ENCODE measurements at places on chromosomes 7 and 10.

- peak; percentile 86 for DNase-seq
Measured at GRCh38 chr7:38321515-38321944, 48.1 kb upstream of the TARP start.

DNA sequence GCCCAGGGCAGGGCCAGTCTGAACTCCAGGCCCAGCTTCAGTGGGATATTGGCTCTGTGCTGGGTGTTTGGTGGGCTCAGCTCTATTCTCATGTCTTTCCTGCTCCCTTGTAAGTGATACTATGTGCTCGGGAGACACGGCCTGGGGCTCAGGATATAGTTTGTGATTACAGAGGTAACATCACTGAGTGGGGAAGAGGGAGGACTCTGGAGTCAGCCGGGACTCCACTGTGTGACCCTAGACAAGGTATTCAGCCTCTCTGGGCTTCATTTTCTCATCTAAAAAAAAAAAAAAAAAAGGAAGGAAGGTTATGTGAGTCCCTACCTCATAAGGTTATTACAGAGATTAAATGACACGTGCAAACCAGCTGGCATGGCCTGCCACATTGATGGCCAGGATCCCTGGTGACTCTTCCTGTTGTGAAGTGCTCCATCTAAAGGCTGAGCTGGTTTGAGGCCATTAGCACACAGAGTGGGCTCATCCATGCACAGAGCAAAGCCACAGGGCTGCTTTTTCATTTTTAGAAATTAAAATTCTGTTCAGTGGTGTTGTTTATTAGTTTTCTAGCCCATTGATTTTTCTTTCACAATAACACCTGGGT is 15.7 kb downstream of the SLC13A4 start:
- no peak for DNase-seq

DNA sequence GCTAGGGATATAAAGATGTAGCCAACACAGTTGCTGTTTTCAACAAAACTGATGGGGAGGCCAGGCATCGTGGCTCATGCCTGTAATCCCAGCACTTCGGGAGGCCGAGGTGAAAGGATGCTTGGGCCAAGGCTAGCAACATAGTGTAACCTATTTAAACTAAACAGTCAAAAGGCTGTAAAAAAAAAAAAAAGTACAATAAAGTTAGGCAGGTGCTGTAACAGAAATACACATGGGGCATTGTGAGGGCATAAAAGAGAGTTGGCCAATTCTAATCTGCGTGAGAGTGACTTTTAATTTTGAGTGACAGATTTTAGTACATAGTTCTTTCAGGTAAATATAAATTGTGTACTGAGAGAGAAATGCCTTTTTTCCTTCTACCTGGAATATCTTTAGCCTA is 6.2 kb downstream of the XRCC2 start:
- no peak for DNase-seq

- no peak for DNase-seq
Measured at GRCh38 chr7:2048531-2048930, 184.2 kb downstream of the MAD1L1 start.

DNA sequence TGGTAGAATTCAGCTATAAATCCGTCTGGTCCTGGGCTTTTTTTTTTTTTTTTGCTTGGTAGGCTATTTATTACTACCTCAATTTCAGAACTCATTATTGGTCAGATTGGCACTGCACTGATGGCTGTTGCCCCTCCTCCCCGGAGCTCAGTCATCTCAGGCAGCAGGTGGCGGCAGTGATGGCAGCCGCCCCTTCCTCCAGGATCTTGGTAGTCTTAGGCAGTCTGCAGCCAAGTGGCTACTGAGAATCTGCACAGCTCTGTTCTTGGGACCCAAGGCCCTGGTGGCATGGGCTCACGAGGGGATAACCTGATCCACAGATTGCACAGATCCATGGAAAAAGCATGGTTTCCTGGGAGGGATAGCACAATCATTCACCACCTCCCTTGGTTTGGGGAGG is 77.9 kb downstream of the GPR85 start:
- no peak for DNase-seq

GRCh38 chr10:59970396-59971368 is 64.3 kb upstream of the CCDC6 start:
- DNase-seq, result no peak

- DNase-seq, result no peak
Measured at GRCh38 chr7:50293509-50294179, 10.9 kb upstream of the IKZF1 start.

DNA sequence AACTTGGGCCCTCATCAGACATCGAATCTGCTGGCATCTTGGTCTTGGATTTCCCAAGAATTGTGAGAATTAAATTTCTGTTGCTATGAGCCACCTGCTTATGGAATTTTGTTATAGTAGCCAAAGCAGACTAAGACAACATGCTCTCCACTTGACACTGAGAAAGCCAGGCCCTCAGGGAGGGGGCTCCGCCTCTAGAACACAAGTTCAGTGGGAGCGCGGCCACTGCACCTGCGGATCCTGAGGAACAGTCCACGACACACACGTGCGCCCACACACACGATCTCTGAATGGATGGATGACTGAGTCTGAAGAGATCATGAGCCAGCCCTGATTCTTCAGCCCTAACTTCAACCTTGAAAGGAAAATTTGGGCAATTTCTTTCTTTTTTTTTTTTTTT is 73.7 kb downstream of the CTBP2 start:
- DNase-seq, result no peak

GRCh38 chr7:29105191-29105590 is 41.1 kb downstream of the CPVL start:
- DNase-seq, result peak; percentile 23

DNA sequence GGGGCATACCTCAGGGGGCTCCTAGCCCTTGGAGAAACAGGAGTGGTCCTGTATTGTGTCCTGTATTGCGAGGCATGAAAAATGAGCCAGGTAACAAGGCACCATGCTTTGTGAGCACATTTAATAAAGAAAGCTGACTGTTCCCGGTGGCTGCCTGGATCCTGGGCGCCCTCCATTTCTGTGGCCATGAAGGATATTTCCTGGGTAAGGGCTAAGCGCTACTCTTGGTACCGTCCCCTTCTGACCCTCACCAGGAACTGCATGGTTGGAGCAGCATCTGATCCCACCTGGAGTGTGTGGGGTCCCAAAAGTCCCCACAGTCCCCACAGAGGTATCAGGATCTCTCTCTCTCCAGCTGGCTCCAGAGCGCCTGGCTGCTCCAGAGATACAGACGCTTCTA is 139.5 kb downstream of the MAPK8 start:
- DNase-seq, result no peak

DNA sequence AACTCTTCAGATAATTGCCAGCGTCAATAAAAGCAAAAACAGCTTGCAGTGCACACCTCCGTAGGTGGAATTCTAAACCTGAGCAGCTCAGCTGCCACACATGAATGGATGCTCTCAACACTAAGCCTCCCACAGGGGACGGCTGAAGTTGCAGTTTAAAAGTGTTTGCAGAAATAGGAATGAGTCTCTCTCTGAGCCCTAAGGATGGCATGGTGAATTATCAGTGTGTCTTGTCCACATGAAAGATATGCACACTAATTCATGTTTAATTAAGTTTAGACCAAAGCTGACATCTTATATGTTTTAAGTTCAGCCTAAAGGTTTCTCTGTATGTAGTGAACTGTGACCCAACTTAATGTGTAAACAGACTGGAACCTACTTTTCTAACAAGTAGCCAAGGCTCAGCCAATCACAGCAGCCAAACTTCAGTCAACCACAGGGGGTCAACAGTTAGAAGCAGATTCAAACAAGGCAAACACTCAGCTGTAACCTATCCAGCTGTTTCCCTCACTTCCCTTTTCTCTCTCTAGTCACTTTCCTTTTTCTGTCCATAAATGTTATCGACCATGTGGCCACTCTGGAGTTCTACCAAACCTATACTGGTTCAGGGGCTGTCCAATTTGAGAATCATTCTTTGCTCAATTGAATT is 38.1 kb downstream of the CTTNBP2 start:
- DNase-seq, result no peak

DNA sequence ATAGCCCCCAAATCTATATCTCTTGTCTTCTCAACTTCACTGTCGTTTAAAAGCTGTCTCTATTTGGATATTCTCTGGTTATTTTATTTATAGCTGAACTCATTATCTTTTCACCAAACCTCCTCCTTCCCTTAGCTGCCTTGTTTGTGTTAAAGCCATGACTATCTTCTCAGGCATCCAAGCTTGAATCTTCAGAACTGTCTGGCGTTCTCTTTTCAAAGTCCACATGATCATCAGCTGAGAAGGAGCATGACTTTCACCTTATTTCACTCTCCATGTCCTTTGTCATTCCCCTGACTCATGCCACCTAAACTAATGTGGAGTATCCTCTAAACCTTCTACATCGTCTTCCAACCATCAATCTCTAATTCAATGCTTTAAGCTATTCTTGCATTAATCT is 5.7 kb upstream of the GLCCI1 start:
- DNase-seq, result peak; percentile 66

DNA sequence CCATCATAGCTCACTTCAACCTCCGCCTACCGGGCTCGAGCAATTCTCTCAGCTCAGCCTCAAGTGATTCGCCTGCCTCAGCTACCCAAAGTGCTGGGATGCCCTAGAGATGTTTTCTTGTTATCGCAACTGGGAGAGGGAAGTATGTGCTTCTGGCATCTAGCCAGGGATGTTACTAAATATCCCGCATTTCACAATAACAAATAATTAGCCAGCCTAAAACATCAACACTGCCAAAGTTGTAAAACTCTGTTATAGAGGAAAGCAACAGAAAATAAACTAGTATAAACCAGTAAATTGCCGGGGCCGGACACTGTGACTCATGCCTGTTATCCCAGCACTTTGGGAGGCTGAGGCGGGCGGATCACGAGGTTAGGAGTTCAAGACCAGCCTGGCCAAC is 7.2 kb downstream of the INA start:
- no peak for DNase-seq

DNA sequence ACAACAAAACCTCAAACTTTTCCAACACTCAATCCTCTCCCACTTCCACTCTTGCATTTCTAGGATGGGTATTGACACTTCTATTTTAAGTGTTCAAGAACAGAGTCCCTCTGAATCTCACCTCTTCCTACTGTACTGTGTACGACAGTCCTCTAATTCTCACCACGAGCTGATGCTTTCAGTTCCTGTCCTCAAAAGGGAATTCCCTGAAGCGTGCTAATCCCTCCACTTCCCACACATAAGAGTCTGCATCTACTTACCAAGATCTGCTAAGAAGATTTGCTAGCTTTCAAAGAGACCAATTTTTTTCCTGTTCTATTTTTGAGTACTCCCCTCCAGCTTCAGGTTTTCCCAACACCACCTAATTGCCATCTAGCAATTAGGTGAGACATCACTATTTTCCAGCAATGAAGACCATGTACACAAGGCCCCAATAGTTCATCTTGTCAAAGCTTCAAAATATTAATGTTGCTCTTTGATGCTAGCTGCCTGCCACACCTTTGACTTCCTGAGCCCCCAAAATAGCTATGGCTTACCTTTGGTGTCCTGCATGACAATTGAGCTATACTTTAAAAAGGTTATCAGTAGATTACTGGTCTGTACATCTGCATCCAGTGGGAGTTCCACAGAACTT is 54.4 kb downstream of the ARMH3 start:
- DNase-seq, result no peak

DNA sequence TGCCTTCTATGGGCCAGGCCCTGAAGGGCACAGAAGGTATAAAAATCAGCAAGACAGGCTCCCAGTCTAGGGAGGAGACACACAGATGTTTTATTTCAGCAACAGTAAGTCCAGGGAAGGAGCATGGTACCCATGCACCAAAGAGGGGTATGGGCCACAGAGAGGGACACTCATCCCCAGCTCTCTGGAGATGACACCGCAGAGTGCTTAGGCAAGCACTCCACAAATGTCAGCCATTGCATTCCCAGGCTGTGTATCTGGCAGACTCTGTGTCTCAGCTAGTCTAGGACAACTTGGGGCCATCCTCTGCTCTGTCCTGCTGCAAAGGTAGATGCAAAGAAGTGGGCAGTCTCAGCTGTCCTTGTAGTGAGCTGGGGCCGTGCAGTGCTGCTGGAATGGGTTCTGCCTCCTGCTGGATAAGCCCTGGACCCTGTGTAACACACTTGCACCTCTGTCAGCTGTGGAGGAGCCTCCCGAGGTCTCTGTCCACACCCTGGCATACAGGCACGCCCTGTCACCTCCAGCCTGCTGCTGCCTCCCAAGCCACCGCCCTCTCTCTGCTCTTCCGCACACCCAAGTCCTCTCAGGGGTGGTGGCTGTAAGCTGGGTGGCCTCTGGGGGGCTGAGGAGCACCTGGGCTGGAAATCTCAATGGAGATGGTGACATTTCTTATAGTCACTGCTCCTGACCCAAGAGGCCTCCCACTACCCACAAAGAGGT is 57.6 kb downstream of the VOPP1 start:
- DNase-seq, result no peak

- no peak for DNase-seq
Measured at GRCh38 chr10:91875779-91876178, 33.5 kb downstream of the FGFBP3 start.

DNA sequence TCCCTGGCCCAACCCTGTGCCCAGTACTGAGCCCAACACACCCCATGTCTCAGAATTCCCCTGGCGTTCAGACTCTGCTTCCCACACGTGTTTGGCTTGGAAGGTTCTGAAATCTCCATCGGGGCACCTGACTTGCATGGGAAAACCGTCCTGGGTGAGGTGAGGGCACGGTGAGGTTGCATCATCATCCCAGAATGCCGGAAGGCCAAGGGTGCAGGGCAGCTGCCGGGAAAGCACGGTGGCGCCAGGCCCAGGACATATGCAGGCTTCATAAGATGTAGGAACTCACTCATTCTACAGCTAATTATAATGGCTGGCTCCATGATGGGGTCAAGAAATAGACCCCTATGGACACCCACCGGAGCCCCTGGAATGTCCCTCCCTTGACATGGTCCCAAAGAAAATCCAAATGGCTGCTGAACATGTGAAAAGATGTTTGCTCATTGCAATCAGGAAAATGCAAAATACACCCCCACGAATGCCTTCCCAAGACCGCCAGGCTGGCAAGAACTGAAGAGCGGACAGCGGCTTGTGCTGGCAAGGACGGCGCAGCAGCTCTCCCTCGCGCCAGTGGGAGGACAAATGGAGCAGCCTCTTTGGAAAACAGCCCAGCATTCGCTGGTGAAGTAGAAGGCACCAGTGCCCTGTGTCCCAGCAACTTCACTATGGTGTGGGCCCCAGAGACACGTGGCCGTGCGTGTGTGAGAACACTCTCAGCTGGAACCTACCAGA is 2.3 kb downstream of the KNDC1 start:
- DNase-seq, result no peak

- DNase-seq, result no peak
Measured at GRCh38 chr10:85609509-85609908, 757.1 kb downstream of the GRID1 start.

GRCh38 chr7:37249240-37249639 is 199.4 kb downstream of the ELMO1 start:
- no peak for DNase-seq

DNA sequence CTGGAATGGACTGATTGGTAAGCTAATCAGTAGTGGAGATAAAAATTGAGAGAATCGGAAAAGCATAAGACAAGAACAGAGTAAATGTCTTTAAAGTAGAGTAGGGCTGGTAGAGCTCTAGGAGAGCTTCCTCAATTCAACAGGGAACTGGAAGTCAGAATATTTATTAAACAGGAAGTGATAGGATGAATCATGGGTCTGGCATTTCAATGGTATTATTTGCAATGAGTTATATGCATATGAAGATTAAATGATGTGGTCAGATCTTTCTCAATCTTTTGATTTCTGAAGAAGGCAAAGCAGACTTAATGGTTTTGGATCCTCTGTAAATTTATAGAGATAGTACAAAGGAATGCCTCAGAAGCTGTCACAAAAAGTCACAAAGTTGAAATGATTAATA is 349.0 kb downstream of the HPSE2 start:
- peak; percentile 36 for DNase-seq

All from fibroblast of skin of scalp (primary cell).